ENCODE measurements at places on chromosomes 3 and 15. TPM values are rescaled to one million over a fixed set of nuclear protein-coding genes. Genes with fewer than 3 reads are reported as not detected.

GRCh38 chr15:35320158-35320780, 225.7 kb downstream of the DPH6 start:
- no peak for DNase-seq

GRCh38 chr3:195423818-195424217, 19.0 kb downstream of the ACAP2 start:
- no peak for DNase-seq

DNA sequence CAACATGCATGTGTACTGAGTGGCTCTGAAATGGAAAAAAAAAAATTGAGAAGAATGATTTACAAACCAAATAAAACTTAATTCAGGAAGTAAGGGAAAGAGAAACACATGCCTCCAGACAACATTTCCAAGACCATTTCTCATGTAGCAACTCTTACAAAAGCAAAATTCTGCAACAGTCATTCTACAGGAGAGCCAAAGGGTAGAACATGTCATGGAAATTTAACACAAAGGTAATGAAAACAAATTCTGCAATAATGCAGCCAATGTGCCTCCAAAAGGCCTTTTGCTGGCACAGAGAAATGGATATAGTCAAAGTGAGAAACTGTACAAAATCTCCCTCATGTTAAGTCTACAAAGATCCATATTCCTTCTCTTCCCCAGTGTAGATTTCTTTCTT, 4.0 kb downstream of the PEX11A start:
- DNase-seq: no peak

The GABRG3 gene
- total RNA-seq: not detected

Measured in left colon (tissue), 2 donors.